ENCODE measurements at places on chromosomes 7 and 10.
A peak's percentile ranks its signal among the peaks of the same experiment; 100 is the strongest.

GRCh38 chr7:151310578-151310977 lies 31.0 kb upstream of the NUB1 start:
- DNase-seq, result no peak

DNA sequence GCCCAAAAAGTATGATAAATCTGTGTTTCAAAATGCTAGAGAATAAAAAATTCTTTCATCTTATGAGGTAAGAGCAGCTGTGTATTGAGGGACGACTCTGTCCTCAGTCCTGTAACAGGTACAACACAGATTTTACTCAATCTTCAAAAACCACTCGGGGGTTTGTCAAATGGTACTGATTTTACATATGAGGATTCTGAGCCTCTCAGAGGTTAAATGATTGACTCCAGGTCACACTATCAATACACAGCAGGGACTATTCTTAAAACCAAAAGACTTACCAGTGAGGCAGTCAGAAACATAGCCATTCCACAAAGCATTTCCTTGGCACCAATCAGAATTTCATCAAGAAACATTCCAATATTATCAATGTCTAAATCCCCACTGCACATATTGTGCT lies 95.5 kb downstream of the SGMS1 start:
- no peak for DNase-seq

- DNase-seq, result no peak
Measured at GRCh38 chr10:118238573-118239235, 103.4 kb downstream of the FAM204A start.

- DNase-seq, result no peak
Measured at GRCh38 chr10:35043796-35044344, 46.3 kb downstream of the CUL2 start.

GRCh38 chr10:124294811-124295770 lies 123.6 kb downstream of the OAT start:
- DNase-seq, result peak; percentile 17

- peak; percentile 75 for DNase-seq
Measured at GRCh38 chr10:36188080-36188453, 546.0 kb upstream of the FZD8 start.

DNA sequence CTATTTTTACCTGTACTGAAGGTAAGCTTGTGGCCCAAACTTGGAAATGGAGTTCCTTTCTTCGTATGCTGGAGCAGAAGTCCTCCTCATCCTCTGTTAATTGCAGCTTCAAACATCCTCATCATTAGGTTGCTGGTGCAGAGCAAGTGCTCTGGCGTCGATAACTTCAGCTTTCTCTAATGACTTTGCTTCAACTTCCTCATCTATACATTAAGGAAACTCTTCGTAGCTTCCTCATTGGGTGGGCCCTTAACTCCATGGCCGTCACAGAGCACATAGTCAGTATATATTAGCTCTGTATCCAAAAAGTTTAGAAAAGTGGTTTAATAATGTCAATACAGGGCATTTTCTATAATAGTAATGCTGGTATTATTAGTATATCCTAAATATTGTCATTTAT lies 447.7 kb downstream of the SUGCT start:
- no peak for DNase-seq

- no peak for DNase-seq
Measured at GRCh38 chr10:43055217-43055616, 21.7 kb upstream of the RET start.

DNA sequence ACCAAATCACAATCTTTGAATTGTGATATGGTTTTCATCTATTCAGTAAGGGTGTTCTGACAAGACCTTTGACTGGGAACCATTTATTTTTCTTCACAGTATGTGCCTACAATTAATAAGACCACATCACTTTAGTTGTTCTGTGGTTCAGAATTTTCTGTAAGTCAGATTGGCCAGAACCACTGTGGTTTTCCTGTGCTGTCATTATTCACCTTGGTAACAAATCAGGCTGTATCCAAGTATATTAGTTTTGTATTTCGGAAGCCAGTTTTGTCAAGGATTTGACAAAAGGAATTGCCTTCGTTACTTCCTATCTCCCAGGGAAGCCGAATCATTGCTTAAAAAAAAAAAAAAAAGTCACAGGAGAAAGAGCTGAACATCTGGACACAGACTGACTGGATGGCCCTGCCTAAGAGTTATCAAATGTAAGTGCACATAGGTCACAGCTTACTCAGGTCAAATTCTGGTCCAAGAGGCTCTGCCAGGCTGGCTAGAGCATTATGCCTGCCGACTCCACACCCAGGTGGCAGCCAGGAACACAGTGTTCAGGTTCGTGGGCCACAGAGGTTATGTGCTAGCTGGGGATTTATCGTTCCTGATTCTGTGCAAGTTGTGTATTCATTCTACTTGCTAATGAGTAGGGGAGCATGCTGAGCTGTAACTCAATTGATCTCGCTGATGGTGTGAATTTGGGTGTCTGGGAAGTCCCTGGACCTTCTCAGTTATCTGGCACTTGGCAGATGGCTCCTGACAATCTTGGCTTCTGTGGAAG lies 175.3 kb downstream of the JAZF1 start:
- no peak for DNase-seq

GRCh38 chr7:133839121-133839520 lies 288.0 kb upstream of the LRGUK start:
- no peak for DNase-seq

- DNase-seq, result no peak
Measured at GRCh38 chr7:133051066-133051465, 30.8 kb downstream of the CHCHD3 start.

DNA sequence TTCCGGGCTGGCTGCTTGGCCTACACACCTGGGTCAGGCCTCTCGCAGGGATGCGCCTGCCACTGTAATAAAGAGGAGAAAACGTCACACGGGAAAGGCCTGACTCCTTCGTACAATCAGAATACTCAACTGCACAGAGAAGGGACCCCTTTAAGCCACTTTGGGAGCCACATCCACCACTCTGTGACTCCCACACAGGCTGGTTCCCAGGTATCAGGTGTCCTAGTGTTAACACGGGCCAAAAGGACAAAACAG lies 5.8 kb upstream of the ZNF736 start:
- DNase-seq, result no peak

GRCh38 chr10:119609516-119609915 lies 12.8 kb upstream of the TIAL1 start:
- no peak for DNase-seq

DNA sequence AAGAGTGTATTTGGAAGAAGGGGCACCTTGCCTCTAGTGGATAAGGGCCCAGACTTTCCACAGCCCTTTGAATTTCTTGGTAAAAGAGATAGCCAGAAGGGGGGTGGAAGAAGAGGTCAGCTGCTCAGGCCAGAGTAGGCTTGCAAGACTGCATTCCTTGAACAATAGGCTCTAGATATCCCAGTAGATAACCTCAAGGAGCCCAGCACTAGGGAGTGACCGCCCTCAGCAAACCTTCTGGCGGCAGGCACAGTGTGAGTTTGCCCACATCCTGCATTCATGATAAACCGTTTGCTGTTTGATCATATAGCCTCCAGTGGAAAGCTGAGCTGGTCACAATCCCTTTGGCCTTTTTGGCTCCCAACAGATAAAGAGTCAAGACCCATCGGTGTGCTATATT lies 70.5 kb downstream of the NPY start:
- no peak for DNase-seq

DNA sequence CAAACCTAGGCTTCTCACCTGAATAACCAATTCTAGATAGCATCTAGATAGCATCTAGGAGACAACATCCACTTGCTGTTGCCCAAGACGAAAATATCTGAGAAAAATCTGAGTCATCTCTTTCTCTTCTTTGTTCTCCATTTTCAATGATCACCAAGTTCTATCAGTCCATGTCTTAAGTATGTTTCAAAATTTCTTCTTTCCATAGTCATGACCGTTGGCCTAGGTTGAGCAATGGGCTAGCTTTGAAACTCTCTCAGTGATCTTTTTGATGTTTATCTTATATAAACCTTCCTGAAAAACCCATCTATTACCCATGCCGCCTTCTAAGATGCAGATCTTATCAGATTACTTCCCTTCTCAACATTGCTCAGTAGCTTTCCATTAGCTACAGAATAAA lies 23.4 kb upstream of the CASD1 start:
- DNase-seq, result no peak

GRCh38 chr7:102260856-102261255 lies 25.8 kb upstream of the SH2B2 start:
- no peak for DNase-seq

DNA sequence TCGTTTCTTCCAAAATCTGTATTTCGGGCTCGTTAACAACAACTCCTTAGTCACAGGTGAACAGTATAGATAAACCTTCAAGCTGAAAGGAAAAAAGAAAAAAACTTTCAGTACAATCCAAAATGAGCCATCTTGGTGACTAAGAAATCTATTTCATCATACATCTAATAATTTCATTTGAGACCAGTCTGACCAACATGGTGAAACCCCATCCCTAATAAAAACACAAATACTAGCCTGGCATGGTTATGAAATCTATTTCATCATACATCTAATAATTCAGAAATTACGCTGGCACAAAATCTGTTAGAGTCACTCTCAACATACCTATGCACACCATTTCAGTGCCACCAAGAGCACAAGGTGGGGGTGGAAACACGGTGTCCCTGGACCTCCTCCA lies 8.8 kb downstream of the DCLRE1C start:
- no peak for DNase-seq

GRCh38 chr10:16799621-16800020 lies 17.6 kb downstream of the RSU1 start:
- peak; percentile 50 for DNase-seq

GRCh38 chr10:101385866-101386658 lies 32.1 kb downstream of the BTRC start:
- DNase-seq, result no peak

GRCh38 chr7:95225301-95225700 lies 99.0 kb downstream of the PON1 start:
- no peak for DNase-seq

DNA sequence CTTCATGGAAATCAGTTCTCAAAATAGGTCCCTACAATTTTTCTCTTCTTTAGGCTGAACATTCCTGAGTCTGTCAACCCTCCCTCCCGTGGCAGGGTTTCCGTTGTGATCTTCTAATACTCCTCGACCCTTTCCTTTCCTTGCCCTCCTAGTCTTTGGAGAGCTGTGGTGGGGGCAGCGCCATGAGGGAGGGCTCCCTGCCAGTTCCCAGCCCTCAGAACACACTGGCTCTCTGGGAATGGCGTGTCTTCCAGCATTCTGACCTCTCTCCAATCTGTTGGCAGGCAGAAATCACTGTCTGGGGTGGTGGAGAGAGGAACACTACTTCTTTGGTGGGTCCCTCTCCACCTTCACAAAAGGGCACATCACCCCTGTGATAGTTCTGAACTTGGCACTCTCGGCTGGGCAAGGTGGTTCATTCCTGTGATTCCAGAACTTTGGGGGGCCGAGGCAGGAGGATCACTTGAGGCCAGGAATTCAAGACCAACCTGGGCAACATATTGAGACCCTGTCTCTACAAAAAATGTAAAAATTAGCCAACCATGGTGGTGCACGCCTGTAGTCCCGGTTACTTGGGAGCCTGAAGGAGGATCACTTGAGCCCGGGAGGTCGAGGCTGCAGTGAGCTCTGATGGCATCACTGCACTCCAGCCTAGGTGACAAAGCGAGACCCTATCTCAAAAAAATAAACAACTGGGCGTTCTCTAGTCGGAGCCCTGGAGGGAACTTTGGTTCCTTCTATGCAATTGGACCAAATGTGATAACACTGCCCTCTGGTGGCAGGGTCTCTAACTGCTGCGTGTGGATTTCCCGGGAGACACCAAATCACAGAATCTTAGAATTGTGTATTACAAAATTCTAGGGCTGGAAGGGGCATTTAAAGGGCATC lies 13.1 kb upstream of the ARPC1A start:
- DNase-seq, result peak; percentile 56

GRCh38 chr10:82737549-82737948 lies 862.6 kb downstream of the NRG3 start:
- peak; percentile 36 for DNase-seq

GRCh38 chr7:36032361-36032818 lies 120.7 kb upstream of the EEPD1 start:
- DNase-seq, result no peak

DNA sequence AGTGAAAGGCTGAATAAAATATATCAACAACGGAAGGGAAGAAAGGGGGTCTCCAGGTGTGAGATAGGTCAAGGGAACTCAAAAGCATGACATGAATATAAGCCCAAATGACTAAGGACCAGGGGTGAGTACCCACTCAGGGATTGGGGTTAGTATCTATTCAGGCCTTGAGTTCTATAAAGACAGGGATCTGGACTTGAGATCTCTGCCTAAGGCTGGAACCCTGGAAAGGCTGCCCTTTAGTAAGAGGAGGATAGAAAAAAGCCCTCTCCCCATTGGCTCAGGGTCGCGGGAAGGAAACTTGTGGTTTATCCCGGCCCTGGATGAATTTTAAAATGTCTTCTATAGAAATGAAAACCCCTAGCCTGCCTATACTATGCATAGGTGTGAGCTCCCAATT lies 2.4 kb upstream of the ITPRIP start:
- no peak for DNase-seq

GRCh38 chr10:61176424-61176823 lies 232.4 kb upstream of the RHOBTB1 start:
- no peak for DNase-seq

GRCh38 chr10:15293862-15294842 lies 76.9 kb downstream of the FAM171A1 start:
- DNase-seq, result no peak

DNA sequence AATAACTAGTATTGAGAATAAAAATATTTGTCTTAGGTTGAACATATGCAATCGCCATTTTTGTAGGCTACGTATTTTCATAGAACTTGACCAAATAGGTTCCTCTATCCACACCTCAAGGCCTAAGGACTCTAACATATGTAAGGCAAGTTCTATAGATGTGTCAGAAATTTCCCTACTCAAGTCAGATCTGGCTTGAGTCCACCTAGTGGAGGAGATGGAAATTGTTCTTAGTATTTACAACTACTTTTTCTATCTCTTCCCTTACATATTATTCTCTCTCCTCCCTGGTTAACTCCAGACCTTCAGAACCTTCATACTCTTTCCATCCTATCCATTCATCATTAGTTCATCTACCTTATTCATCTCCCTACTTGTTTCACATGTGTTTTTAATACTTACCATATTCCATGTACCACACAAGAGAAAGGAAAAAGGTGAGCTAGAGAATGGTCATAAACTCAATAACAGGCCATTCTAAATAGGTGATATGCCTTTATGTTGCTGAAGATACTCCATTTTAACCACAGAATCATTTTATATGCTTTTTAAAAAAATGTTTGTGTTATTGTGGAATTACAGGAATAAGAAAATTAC lies 174.5 kb upstream of the HDAC9 start:
- no peak for DNase-seq

DNA sequence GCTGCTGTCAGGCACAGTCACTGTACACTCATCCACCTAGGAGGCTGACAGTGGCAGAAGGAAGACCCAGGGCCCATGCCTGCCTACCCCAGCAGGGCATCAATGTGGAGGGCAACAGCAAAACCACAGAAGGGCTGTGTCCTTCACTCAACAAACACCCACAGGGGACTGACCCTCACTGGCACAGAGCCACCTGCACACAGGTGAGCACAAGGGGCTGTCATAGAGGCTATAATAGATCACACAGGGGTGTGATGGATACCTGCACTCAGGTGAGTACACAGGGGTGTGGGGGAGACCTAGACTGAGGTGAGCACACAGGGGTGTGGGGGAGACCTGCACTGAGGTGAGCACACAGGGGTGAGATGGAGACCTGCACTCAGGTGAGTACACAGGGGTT lies 132.8 kb upstream of the TCERG1L start:
- DNase-seq, result no peak
